ENCODE measurements at places on chromosomes 1 and 21.

GRCh38 chr1:25922056-25922970 is 16.1 kb upstream of the STMN1 start:
- peak; percentile 77 for DNase-seq

- no peak for DNase-seq
These were observed 92.6 kb upstream of the VAV3 start for GRCh38 chr1:108057541-108057940.

- no peak for DNase-seq
These were observed at the start of gene RGS8 for GRCh38 chr1:182684116-182684828. Gene RGS8 (minus strand): TSS chr1:182684587. CDS start chr1:182669649, 14,938 bp downstream.

DNA sequence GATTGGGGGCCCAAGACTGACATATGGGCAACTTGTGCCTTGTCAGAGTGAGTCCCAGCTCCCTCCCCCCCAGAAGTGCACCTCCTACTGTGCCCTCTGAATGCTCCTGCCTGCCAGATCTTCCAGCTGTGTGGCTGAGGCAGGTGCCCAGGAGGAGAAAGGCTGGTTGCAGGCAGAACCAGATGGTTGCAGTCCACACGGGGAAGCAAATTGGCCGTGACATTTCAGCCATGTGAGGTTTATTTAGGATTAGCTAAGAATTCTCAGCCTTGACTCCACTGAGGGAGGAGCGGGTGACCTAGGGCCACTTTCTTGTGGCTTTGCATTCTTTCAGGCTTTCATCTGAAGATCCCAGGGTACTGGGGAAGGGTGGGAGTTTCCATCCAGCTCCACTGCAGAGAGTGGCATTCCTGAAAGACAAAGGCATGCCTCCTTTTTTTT is 33.8 kb downstream of the PEX14 start:
- no peak for DNase-seq

DNA sequence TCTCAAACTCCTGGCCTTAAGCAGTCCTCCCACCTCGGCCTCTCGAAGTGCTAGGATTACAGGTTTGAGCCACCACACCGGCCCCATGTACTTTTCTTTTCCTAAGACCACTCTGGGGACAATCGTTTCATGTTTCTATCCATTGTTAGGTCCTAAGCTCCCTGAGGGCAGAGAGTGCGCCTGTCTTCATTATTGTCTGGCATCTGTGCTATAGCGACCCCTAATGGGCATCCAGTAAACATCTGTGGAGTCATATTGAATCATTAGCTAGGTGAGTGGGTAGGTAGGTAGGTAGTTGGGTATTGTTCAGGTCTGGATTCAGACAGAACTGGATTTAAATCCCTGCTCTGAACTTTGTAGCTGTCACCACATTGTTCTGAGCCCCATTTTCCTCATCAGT is 66.1 kb downstream of the TMEM53 start:
- DNase-seq = no peak

DNA sequence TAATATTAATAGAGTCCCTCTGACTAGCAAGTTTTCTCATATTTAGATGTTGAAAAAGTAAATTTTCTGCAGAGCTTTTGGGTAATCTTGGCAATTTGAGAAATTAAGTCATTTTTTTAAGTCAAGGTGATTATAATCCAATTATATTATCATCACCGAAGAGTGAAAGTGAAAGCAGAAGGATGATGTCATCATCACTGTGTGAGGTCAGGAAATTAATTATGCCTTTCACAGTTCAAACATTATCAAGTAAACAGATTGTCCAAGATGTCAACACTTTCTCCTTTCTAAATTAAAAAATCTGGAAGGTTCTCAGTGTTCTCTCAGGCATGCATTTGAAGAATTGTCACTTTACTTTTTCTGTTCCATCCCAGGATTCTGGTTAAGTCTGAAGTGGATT is 296.0 kb downstream of the TBX15 start:
- no peak for DNase-seq

DNA sequence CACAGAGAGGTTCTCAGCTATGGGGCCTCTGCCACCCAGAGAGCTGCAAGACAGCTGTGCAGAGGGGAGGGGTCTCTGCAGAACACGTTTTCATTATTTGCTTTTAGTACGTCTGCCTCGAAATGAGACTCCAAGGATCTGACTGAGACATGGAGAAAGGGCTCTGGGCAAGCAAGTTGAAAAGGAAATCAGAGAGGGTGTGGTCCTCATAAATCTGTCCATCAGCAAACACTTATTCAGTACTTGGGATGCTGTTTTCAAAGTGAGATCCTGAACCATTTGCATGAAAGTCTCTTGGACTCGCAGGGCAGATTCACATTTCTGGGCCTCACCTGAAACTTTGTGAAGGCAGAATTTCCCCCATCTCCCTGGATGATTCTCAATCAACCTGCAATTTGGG is 197.4 kb upstream of the GALNT2 start:
- no peak for DNase-seq

DNA sequence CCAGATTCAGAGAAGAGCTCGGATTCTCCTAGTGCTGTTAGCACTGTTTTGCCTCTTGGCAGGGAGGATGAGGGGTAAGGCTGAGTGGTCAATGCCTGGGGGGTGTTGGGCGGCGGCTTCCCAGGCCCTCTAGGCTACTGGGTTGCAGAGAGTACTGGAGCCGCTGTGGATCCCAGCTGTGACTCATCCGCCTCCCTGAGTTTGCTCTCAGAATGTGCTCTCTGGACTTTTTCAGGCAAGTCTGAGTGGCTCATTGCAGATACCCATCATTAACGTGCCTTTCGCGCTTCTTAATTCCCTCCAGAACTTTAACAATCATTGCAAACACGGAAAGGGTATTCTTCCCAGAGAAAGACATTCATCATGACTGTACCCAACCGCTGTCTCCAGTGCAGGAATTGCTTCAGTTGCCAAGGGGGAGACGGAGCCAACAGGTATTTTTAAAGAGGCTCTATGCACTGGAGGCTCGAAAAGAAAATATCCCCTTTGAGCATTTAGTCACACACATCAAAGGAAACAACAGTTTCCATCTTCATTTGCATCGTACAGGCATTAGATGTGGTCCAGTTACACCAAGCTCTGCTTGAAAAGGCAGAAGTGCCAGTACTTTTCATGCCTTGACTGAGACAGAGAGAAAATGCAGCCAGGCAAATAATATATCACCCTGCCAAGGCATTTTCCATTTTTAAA is 14.4 kb upstream of the CAMTA1 start:
- no peak for DNase-seq

- DNase-seq = no peak
These were observed 249.7 kb downstream of the KAZN start for GRCh38 chr1:14848203-14848602.

- no peak for DNase-seq
These were observed 201.1 kb downstream of the PRDM2 start for GRCh38 chr1:13901039-13901438.

DNA sequence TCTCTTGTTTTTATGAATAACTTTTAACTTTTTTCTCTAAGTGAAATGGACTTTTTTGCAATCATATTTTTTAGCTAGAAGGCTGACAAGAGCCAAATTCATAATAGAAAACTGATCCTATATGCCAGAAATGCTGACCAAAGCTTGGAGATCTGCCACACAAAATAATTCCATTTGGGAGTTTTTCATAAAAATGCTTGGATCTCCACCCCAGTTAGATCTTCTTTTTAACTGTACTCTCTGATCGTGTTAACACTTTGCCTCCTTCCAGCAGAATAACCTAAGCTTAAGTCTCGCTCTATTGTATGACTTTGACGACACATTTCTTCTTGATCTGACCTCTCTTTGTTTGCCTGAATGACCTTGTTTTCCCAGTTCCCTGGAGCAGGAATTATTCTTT is 16.8 kb downstream of the FLG2 start:
- DNase-seq = no peak

- DNase-seq = no peak
These were observed 37.2 kb upstream of the DDAH1 start for GRCh38 chr1:85502171-85502570.

DNA sequence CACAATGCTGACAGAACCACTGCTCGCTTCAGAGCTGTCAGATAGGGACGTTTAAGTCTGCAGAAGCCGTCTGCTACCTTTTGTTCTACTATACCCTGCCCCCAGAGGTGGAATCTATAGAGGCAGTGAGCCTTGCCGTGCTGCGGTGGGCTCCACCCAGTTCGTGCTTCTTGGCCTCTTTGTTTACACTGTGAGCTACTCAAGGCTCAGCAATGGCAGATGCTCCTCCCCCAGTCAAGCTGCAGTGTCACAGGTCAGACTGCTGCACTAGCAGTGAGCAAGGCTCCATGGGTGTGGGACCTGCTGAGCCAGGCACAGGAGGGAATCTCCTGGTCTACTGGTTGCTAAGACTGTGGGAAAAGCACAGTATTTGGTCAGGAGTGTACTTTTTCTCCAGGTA is 47.1 kb downstream of the LEPR start:
- DNase-seq = no peak

GRCh38 chr1:108813326-108813725 is 43.6 kb downstream of the AKNAD1 start:
- no peak for DNase-seq

GRCh38 chr1:211639475-211640300 is 35.7 kb downstream of the NEK2 start:
- peak; percentile 32 for DNase-seq

All from activated CD8-positive, alpha-beta memory T cell treated with anti-CD3 and anti-CD28 coated beads, Interleukin-2, amount 50 U/mL, for 48 hours (primary cell).